ENCODE measurements at places on chromosomes 16 and 17.

DNA sequence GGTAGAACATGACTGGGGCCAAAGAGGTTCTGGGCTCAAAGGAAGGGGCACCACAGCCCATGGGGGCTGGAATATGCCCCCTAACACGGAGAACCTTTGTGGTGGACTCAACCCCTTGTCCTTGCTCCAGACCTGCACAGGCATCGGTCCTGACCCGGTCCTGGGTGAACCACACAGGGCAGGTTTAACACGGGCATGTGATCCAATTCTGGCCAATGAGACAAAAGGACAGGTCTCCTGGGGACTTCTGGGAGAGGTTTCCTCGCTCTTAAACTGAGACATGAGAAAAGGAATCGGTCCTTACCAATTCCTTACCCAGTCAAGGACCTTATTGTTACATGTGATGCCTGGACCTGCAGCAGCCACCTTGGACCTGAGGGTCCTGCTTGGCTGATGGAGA, 3.7 kb downstream of the DOC2B start:
- DNase-seq, result no peak

GRCh38 chr17:76816590-76817135, 51.5 kb upstream of the MGAT5B start:
- peak; percentile 58 for DNase-seq

GRCh38 chr17:57678393-57678792, 66.7 kb downstream of the CCDC182 start:
- no peak for DNase-seq

- no peak for DNase-seq
Observed at GRCh38 chr16:17338244-17338643, 132.5 kb downstream of the XYLT1 start.

- peak; percentile 71 for DNase-seq
Observed at GRCh38 chr17:56681561-56682266, 88.2 kb downstream of the NOG start.

- DNase-seq, result peak; percentile 30
Observed at GRCh38 chr16:75289189-75289588, 37.8 kb upstream of the BCAR1 start.

GRCh38 chr16:53715023-53715384, 11.0 kb downstream of the FTO start:
- no peak for DNase-seq

DNA sequence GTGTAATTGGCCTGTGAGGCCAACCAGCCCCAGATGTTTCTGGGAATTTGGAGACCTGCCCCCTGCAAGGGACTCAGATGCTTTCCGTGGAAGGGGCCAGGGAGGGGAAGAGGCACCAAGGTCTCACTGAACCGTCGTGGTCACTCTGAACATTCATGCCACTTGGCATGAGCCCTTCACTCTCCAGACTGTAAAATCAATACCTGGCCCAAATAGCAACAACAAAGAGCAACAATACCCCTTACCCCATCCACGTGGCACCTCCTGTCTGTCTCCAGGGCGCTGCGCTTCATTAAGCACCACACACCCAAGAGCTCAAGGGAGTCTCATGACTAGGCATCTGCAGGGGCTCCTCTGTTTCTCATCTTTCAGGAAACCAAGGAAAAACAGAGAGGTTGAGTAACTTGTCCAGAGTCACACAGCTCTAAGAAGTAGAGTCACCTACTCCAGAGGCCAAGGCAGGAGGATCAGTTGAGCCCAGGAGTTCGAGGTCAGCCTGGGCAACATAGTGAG, 52.8 kb downstream of the SOCS1 start:
- DNase-seq, result no peak

GRCh38 chr16:2404099-2404498, 25.1 kb upstream of the CCNF start:
- DNase-seq, result no peak

DNA sequence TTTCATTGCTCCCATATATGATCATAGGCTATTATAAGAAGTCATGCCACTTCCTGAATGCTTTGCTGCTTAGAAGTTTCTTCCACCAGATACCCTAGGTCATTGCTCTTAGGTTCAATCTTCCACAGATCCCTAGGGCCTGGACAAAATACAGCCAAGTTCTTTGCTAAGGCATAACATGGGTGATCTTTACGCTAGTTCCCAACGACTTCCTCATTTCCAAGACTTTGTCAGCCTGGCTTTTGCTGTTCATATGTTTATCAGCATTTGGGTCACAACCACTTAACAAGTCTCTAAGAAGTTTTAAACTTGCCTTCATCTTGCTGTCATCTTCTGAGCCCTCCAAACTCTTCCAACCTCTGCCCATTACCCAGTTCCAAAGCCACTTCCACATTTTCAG, 20.1 kb upstream of the DLX3 start:
- no peak for DNase-seq

- DNase-seq, result no peak
Observed at GRCh38 chr17:19649274-19649541, 657 bp downstream of the ALDH3A2 start.

DNA sequence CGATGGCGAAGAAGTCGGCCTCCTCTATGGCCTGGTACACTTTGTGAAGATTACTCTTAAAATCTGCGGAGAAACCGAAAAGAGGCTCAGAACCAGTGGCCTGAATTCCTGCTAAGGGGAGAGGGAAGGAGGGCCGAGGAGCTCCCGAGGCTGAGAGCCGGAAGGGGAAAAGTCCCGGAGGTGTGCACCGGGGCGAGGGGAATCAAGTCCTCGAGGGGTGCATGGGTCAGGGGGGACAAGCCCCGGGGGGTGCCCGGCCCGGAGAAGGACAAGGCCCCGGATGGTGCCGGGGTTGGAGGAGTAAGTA, 495 bp downstream of the PARN start:
- DNase-seq, result peak; percentile 6

DNA sequence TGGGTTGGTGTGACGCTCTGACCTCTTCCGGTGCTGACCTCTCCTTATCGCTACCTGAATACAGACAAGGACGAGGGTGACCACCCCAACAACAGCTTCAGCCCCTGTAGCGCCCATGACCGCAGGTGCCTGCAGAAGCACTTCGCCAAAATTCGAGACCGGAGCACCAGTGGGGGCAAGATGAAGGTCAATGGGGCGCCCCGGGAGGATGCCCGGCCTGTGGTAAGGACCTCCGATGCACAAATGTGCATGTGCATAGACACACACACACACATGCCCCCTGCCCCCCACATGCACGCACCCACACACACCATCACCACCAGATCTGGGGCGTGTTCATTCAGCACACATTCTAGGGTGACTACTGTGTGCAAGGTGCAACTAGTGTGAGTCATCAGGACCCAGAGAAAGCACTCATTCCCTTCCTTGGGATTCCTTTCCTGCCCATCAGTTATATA, 9.7 kb downstream of the IGFBP4 start:
- peak; percentile 52 for DNase-seq

DNA sequence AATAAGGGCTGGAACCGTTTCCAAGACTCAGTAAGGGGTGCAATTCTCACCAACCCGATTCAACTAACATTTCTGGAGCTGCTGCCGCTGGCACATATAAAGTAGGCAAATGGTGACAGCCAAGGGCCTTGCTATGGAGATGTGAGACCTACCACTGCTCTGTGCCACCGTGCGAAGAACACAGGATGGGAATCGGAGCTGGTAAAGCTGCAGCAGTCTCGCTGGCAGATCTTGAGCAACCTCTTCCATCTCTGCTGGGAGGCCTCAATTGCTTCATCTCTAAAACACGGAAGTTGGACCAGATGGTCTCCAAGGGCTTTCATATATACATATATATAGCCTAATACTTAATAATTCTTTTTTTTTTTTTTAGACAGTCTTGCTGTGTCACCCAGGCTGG, 128.9 kb upstream of the RCVRN start:
- DNase-seq, result no peak

GRCh38 chr17:41131979-41132378, 8.0 kb upstream of the KRTAP4-12 start:
- peak; percentile 6 for DNase-seq

- peak; percentile 5 for DNase-seq
Observed at GRCh38 chr16:55116165-55116920, 185.7 kb downstream of the IRX5 start.

DNA sequence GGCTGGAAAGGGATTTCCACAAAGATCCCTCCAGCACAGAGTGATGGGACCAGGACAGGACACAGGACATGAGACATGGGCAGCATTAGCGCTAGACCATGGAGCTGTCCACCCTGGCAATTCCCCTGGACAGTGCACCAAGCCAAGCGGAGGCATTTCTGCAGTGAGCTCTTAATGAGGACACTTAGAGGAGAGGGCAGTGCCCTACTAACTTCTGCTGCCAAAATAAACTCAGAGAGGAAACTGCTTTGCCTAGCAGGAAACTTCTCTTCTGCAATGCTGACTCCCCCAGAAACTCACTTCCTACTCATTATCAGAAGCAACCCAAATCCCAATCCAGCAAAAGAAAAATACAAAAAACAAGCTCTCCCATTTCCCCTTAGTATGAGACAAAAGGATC, 119.2 kb downstream of the HS3ST2 start:
- DNase-seq, result peak; percentile 8

DNA sequence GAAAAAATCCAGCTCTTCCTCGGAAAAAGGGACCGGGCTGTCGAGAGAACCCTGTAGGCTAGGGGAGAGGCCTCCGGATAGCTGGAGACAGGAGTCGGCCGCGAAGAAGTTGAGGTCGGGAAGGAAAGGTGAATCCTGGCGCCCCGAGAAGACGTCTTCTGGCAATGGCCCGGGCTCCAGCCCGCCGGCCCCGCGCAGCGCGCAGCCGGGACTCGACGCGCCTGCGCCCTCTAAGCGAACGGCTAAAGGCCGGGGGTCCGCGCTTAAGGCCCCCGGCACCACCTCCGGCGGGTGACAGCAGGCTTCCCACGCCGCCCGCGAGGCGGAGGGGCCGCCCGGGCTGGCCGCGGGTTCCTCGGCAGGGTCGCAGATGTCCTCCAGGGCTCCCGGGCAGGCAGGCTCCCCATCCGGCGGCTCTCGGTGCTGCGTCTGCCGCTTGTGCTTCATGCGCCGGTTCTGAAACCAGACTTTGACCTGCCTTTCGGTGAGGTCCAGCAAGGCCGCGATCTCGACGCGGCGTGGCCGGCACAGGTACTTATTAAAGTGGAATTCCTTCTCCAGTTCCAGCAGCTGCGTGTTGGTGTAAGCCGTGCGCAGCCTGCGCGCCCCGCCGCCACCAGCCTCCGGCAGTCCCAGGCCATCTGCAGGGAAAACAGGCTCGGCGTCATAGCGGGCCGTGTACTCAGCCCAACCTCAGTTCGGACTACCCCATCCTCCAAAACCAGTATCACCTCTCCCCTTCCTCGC, 1.6 kb downstream of the HOXB2 start:
- peak; percentile 59 for DNase-seq

DNA sequence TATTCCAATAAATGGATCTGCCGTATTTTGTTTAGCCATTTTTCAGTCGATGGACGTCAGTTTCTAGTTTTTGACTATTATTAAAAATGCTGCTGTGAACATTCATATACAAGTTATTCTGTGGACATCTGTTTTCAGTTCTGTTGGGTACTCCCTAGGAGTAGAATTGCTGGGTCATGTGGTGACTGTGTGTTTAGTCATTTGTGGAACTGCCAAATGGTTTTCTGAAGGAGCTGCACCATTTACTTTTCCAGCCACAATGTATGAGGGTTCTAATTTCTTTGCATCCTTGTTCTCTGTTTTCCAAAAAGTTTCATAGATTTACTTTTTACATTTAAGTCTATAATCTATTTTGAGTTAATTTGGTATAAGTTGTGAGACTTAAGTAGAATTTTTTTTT, 29.5 kb downstream of the CYLD start:
- DNase-seq, result no peak

- DNase-seq, result no peak
Observed at GRCh38 chr17:57512691-57513090, 232.4 kb downstream of the CCDC182 start.

DNA sequence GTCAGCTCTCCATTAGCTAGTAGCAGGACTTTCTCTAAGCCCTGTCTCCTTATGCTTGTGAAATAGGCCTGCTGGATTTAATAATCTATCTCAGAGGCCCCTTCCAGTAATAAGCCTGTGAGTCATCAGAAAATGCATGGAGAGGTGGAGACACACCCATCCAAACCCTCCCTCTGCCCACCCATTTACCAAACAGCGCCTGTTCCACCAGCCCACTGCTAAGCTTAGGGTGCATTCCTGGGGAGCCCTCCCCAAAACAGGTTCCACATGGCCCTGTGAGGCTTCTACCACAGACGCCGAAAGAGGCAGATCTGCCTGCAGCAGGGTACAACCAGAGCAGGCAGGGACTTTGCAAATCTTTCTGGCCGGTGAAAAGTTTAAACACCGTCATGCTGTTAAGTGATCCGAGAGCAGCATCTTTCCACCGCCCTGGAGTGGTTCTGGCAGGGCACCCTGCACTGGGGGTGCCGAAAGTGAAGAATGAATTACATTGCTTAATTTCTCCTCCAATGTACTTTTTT, 99.3 kb downstream of the GAS7 start:
- no peak for DNase-seq

GRCh38 chr16:57532266-57532625, 4.1 kb downstream of the CCDC102A start:
- DNase-seq, result no peak

DNA sequence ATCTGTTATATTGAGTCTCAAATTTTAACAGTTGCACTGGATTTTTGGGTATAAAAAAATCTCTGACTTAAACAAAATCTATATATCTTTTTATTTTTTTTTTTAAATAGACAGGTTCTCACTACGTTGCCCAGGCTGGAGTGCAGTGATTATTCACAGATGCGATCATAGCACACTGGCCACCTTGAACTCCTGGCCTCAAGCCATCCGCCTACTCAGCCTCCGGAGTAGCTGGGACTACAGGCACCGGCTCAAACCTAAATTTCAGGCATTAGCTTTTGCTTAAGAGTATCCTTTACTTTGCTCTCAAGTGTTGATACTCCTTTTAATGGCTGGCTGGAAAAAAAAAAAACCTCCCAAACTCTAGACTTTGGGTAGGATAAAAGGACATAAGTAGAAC, 61.6 kb downstream of the RPGRIP1L start:
- peak; percentile 33 for DNase-seq

DNA sequence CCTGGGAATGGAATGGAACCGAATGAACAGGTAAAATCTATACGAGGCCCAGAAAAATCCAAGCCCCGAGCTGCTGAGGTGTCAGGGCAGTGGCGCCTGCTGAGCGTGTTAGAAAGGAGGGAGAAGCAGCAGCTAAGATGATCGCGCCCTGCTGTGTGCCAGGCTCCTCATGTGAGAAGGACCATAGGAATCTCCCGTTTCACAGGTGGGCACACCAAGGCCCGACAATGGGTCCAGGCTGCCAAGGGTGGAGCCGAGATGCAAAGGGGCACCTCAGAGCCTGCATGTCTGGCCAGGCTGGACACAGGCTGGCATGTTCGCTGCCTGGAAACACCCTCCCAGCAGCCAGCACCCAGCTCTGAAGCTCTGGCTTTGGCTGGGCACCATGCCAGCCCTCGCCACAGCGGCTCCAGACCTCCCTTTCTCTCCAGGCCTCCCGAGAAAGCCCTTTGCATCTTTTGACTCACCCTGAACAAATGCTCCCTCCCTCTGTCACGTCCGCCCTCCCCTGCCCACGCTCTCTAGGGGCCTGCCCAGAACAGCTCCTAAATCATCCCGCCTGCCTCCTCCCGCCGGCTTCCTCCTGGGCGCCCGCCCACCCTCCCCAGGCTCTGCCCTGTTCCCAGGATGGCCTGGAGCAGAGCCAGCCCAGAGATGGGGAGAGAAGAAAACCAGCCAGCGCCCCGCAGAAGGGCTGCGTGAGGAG, 217.8 kb upstream of the GSE1 start:
- peak; percentile 99 for DNase-seq

Measured in MCF 10A (cell line).